GM19239 (cell line): ENCODE measurements at places on chromosomes 1 and 21.
A peak's percentile ranks its signal among the peaks of the same experiment; 100 is the strongest.

GRCh38 chr21:40129809-40130208, 262.6 kb downstream of the PCP4 start:
- DNase-seq, result no peak

GRCh38 chr21:14414932-14415508, 32.1 kb upstream of the HSPA13 start:
- DNase-seq, result no peak

DNA sequence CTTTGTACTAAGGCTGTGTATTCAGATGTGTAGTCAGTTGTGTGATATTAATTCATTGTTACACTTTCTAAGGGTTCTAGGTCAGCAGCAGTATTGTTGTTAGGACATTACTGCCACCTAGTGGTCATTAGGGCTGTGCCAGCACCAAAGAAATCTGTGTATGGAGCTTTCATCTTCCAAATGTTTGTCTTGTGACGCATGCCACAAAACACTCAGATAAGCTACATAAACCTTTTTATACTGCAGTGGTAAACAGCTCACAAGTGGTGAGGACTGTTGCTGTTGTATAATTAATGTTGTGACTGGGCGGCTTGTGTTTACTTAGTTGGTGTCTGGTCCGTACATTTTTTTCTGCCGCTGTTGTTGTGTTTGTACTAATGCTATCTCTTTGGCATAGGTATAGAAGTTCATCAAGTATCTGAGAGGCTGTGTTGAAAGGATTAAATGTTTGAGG, 51.7 kb downstream of the S1PR1 start:
- DNase-seq, result peak; percentile 36

- DNase-seq, result no peak
Observed at GRCh38 chr1:150056407-150056806, 11.2 kb upstream of the VPS45 start.

- DNase-seq, result no peak
Observed at GRCh38 chr1:173295391-173295790, 88.3 kb upstream of the TNFSF4 start.

DNA sequence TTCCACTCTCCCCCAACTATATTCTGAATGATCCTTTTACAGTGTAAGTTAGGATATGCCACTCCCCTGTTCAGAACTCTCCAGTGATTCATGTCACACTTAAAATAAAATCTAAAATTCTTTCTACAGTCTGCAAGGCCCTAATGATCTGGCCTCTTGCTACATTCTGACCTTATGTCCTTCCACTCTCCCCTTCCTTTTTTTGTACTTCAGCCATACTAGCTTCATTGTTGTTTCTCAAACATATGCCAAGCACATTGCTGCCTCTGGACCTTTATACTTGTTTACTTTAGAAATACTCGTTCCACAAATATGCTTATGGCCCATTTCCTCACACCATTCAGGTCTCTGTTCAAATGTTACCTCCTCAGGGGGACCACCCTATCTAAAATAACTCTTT, 14.8 kb upstream of the PSMA5 start:
- no peak for DNase-seq

DNA sequence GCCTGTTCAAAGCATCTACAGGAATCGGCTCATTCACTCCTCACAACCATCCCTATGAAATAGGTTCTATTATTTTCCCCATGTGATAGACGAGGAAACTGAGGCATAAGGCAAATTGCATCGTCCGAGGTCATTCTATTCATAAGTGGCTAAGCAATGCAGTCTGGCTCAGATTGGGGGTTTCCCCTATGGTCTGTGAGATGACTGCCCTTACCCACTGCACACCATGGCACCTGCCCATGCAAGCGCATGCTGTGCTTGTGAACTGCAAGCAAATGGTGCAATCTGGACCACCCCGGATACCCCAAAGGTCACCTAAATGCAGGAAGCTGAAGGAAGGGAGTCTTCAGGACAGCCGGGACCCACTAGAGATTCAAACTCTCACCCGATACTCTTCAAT, 123.4 kb upstream of the SOD1 start:
- no peak for DNase-seq

DNA sequence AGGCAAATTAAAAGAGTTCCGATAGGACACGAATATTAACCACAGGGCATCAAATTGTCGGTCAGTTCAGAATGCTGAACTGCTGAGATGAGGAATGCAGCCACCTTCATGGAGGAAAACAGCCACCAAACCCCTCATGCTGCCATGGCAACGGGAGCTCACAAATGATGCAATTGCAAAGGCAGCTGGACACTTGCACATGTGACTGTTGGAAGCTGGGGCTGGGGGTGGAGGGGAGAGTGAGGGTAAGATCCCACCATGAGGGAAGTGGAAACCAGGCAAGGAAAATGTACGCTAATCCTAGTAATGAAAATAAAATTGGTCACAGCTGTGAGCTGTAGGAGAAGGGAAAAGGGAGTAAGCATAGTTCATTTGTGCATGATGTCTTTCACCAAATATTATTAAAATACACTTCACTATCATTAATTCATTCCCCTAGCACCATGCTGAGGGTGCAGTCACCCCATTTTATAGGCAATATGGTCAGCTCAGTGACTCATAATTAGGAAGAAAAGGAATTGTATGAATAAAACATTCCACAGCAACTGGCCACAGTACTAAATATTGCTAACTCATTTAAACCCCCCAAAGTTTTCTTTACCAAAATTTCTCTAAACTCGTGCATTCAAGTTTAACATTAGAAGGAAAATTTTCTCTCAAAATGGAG, 15.3 kb downstream of the BECN2 start:
- no peak for DNase-seq

GRCh38 chr1:9004031-9004699, 22.1 kb downstream of the SLC2A7 start:
- DNase-seq, result no peak

- no peak for DNase-seq
Observed at GRCh38 chr1:185449378-185450059, 132.5 kb upstream of the IVNS1ABP start.

DNA sequence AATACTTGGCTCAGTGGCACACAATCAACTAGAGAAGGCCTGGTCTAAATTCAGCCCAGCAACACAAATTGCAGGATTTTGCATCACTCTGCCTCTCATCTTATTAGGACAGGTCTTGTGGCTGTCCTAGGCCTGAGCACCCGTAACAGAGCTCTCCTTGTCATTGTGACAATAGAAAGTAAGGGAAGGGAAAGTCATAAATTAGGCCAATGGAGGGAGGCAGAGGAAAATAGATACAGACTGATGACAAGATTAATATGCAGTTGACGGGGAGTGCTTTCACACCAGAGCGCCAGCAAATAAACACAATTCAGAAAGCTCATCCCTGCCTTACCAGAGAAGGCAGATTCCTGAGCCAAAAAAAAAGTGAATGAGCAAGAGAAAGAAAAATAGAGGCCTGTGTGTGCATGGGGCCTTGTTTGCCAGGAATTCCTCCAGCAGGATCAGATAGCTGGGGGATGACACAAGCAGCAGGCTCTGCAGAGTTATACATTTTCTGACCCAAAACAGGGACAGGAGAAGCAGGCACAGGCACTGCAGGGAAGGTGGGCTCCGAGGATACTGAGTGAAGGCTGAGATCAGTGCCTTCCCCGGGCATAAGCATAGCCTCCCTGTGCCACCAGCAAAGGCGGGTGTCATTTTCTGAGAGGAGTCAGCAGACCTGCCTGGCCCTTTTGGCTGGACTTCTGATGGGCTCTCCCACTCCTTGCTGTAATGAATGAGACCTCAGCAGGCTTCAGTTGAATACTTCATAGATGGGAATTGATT, 110.0 kb upstream of the SPAG17 start:
- DNase-seq, result no peak

- DNase-seq, result no peak
Observed at GRCh38 chr1:25694167-25695007, 77.8 kb downstream of the MAN1C1 start.

- no peak for DNase-seq
Observed at GRCh38 chr1:232554409-232554808, 75.5 kb downstream of the SIPA1L2 start.

DNA sequence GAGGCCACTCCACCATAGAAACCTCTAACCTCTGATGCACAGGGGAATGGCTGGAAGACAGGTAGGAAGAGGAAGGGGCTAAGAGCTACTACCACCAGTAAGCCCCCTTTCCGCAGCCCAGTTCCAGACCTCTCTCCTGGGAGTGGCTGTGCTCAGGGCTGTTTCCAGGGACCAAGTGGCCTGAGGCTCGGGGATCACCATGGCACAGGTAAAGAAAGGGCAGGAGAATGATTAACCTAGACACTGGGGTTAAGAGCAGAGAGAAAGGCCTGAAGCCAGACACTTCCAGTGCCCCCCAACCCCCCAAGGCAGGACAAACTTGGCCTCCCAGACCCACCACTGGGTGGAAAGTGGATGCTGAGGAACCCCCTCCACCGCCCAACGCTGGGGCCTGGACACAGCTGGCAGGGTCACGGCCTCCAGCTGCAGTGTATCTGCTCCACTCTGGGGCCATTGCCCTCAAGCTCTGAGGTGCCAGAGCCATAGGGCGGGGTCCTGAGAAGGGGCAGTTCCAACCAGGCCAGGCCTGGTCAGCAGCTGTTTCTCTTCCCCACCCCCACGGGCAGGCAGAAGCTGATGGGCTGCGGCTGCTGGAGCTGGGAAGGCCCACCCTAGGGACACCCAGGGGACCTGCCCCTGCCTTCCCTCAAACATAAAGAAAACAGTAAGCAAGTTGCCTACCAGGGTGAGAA, 2.6 kb downstream of the TAGLN2 start:
- DNase-seq, result no peak

DNA sequence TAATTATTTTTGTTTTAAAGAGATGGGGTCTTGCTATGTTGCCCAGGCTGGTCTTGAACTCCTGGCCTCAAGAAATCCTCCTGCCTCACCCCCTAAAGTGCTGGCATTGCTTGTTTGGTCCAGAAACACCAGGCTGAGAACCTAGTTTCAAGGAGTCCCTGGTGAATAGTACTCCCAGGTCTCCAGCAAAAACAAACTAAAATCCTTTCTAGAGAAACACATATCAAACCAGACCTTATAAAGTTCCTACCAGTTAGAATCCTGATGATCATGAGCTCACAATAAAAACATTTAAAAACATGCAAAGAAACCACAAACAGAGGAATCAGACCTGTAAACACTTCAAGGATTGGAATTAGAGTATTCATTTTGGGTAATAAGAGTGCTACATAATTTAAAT, 34.4 kb upstream of the PADI1 start:
- no peak for DNase-seq

- no peak for DNase-seq
Observed at GRCh38 chr1:226033582-226033981, 28.9 kb upstream of the H3-3A start.

GRCh38 chr1:186511761-186512637, 51.1 kb upstream of the PDC start:
- no peak for DNase-seq

DNA sequence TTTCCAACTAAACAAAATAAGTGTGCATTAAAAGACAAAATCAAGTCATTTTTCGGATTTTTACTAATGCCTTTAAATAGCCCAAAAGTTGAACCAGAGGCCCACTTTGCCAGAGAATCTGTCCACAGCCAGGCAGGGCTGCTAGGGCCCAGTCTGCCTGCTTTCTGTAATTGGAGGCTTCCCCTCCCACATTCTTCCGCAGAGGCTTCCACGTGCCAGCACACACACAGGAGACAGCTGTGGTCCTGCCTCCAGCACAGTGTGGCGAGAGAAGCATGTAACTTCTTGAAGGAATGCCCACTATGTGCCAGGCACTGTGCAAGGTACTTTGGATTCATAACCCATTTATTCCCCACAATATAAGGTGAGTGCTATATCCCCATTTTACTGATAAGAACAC, 11.3 kb upstream of the PDZK1IP1 start:
- no peak for DNase-seq

- no peak for DNase-seq
Observed at GRCh38 chr1:218371927-218372672, 27.0 kb downstream of the TGFB2 start.

- DNase-seq, result no peak
Observed at GRCh38 chr1:176330782-176331181, 123.7 kb upstream of the COP1 start.

- DNase-seq, result no peak
Observed at GRCh38 chr1:15342408-15342967, 67.2 kb upstream of the EFHD2 start.

DNA sequence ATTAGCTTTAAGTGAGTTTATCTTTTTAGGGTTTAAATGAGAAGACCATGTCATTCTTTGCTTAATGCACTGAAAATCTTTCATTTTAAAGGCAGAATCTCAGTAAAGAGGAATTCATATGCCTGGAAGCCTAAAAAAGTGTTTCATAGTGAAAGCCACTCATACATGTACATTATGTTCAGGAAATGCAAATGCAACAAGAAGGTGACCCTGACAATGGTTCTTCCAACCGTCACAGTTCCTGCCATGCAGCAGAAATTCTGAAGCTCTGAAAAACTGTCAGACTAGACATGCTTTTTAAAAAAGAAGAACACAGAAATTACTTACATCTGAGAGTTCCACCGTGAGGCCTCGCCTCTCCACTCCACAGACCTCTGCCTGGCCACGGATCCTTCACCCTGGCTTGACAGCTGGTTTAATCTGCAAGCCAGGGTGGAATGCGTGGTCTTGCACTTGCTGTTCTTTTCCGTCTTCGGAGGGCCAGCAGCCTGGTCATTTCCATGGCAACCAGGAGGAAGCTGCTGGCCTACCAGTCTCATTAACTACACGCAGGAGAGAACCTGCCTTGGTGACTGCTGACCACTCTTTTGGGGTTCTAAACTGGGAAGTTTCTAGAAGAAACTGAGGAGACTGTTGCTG, 41.8 kb upstream of the PAXBP1 start:
- no peak for DNase-seq

GRCh38 chr1:9719978-9720722, 68.6 kb downstream of the PIK3CD start:
- DNase-seq, result no peak

GRCh38 chr1:108878678-108879077, 1.9 kb downstream of the GPSM2 start:
- DNase-seq, result no peak

DNA sequence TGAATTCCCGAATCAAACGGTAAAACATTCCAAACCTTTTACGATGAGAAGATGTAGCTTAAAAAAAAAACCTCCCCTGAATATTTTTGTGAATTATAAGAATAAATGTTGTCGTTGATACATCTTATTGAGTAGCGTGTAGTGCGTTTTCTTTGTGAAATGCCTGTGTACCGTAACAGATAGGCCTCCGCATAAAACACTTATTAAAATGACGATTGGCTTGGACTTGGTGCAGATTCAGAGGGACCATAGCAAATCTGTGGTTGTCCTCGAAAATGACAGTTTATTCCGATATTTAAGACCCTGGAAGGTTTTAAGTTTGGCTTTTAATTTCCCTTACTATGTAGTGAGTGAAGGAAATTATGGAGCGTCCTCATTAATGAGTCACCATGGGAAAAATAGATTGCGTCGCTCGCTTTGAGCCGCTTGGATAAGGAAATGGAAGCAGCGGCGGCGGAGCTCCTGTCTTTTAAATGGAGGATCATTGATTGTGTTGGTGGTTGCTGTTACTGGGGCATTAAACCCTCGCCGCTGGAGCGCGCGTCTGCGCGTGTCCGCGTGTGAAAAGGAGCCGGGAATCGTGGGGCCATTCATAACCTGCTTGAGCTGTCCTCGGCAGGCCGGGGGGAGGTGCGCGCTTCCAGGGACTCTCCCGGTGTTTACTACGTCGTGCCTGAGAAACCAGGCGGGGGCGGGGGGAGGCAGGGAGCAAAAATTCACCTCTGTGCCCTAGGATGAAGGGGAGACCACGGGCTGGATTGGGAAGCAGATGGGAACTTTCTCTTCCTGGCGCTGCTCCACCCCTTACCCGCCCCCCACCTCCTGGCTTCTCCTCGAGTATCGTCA, 1.6 kb downstream of the SPEN start:
- no peak for DNase-seq
